ENCODE measurements at places on chromosomes 3 and 15. TPM values are rescaled to one million over a fixed set of nuclear protein-coding genes. Genes with fewer than 3 reads are reported as not detected.

DNA sequence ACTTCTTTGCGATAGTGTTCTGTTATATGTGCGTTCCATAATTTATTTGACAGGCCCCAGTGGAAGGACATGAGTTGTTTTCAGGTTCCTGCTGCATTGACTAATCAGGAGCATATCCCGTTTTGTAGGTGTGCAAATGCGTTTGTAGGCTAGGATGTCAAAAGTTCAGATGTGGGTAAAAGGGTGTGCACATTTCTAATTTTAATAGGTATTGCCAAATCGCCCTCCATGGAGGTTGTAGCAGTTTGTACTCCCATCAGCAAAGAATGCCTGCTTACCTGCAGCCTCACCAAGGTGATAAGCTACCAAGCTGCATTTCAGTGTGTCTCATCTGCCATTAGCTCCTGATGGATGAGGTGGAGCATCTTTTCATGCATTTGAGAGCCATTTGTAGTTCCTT lies 36.3 kb downstream of the KLF13 start:
- no peak for DNase-seq

GRCh38 chr15:52183562-52184173 lies 7.5 kb downstream of the GNB5 start:
- DNase-seq: no peak

GRCh38 chr3:134622806-134623365 lies 27.9 kb downstream of the KY start:
- DNase-seq: peak; percentile 33

DNA sequence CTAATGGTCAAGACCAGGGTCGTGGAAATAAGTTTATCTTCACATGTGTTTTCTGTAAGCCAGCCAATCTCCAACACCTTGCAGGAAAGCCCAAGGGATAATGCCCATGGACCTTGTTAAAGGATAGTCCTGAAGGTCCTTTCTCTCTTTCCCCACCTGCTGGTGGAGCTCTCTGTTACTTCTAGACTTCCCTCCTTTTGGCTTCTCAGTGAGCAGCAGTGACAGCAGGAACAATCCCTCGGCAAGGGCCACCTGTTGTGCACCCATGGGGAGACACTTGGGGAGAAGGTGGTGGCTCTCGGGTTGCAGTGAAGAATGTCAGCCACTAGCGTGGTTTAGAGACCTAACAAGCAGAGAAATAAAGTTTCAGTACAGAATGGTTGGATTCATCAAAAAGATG lies 84.0 kb upstream of the OSBPL11 start:
- DNase-seq: no peak

DNA sequence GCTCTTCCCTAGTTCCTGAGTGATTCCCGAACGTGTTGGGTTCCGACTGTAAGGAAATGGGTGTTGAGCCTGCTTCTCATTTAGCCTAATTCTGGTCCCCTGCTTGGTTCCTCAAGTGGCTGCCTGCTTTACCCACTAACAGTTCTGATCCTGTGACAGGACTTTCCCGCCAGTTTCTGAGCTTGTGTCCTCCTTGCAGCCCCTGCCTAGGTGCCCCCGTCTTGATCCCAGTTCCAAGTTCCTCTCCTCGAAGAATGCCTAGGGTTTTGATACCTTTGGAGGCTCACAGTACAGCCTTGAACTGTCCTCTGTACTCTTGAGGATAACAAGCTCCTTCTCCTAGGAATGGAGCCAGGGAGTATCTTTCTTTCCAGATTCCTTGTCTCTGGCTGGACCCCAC lies 12.0 kb upstream of the RASGRF1 start:
- no peak for DNase-seq

- no peak for DNase-seq
Measured at GRCh38 chr15:73305331-73306211, 63.2 kb downstream of the HCN4 start.

DNA sequence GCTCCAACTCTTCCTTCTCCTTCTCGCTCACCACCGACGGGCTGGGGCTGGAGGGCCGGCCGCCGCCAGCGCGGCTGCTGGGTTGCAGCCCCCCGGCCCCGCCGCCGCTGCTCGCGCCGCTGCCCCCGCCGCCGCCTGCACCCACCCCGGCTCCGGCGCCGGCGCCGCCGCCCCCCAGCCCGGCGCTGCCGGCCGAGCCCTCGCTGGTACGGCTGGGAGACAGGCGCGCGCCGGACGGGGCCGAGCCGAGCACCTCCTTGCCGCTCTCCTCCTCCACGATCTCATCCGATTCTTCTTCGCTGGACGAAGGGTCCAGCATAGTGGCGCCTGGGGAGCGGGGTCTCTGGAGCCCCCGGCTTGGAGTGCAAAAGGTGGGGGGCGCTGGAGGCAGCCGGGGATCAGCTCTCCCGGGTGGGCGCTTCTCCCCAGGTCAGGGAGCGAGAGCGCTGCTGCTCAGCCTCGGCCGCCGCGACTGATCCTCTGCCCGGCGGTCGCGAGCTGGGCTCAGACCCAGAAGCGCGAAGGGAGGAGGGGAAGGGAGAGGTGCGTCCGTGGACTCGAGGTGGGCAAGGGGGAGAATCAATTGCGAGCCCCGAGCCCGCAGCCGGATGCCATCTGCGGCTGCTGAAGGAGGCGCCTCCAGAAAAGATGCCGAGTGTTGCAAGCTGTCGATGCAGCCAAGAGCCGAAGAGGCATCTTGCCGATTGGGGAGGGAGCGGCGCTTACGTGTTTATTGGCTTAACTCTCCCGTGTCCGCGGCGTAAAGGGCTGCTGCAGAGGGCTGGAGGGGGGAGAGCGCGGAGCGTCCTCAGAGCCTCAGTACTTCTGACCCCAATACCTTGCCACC lies at the start of gene CADPS:
TSS of gene CADPS (minus strand) at position 706 of the 847 bp plus-strand sequence. CDS start at position 319, 387 bp downstream.
- DNase-seq: no peak

- DNase-seq: no peak
Measured at GRCh38 chr3:112676659-112677234, 35.8 kb upstream of the CCDC80 start.

UBE2E2 gene
- polyA plus RNA-seq: 23.0 TPM

CIDEC gene
- 4.2 TPM for polyA plus RNA-seq

CPN2 gene
- polyA plus RNA-seq: 196 TPM

ADGRG7 gene
- polyA plus RNA-seq: 7.3 TPM

IGF2BP2 gene
- polyA plus RNA-seq: 0.67 TPM

ATP13A5 gene
- polyA plus RNA-seq: not detected

XYLB gene
- polyA plus RNA-seq: 14.6 TPM

CHRM5 gene
- 0.38 TPM for polyA plus RNA-seq

CNOT10 gene
- 6.7 TPM for polyA plus RNA-seq
